ENCODE measurements at places on chromosomes 1 and 21. TPM values are rescaled to one million over a fixed set of nuclear protein-coding genes. Genes with fewer than 3 reads are reported as not detected.

GRCh38 chr1:160891474-160891873, 6.5 kb upstream of the ITLN1 start:
- H3K4me3 ChIP-seq, result no peak overlapping the region
- no peak overlapping the region for H3K27ac ChIP-seq
- DNase-seq, result no peak
- H3K4me1 ChIP-seq, result no peaks in the 10 kb centered on the region

- no peaks in the 10 kb centered on the region for H3K36me3 ChIP-seq
- H3K27me3 ChIP-seq, result no peaks in the 10 kb centered on the region
- H3K4me1 ChIP-seq, result no peaks in the 10 kb centered on the region
- no peak overlapping the region for H3K27ac ChIP-seq
- no peak overlapping the region for H3K4me3 ChIP-seq
- no peak for DNase-seq
Observed at GRCh38 chr1:242427519-242427918, 97.0 kb downstream of the PLD5 start.

- no peaks in the 10 kb centered on the region for H3K36me3 ChIP-seq
- no peak for DNase-seq
- H3K4me1 ChIP-seq, result no peaks in the 10 kb centered on the region
- H3K4me3 ChIP-seq, result no peak overlapping the region
Observed at GRCh38 chr1:82491301-82492048, 690.7 kb downstream of the ADGRL2 start.

- peaks cover 19% of the 10 kb centered on the region for H3K4me1 ChIP-seq
- H3K27ac ChIP-seq, result peak overlapping the region; percentile 84
- DNase-seq, result peak; percentile 76
- no peaks in the 10 kb centered on the region for H3K36me3 ChIP-seq
- H3K27me3 ChIP-seq, result no peaks in the 10 kb centered on the region
Observed at GRCh38 chr1:3312898-3313575, 141.4 kb upstream of the ARHGEF16 start.

DNA sequence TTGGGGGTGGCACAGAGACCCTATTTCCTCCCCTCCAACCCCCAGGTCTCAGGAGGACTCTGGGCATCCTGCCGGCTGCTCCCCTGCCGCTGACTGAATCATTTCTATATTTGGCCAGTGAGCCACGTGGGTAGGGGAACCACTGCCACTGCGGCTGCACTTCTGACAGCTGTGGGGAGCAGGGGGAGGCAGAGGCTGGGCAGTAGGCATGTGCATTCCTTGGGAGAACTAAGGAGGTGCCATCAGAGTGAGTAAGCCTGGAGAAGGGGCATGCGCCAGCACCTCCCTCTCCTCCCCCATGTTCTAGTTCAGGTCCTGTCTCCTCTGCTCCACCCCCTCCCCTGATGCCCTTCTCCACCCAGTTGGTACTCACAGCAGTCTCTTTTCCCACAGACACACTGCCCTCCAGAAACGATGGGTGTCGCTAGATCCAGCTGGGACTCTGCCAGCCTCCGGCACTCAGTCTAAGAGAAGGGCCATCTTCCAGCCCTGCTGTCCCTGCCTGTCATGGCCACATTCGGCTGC, 12.0 kb downstream of the PPFIA4 start:
- H3K4me3 ChIP-seq, result no peak overlapping the region
- H3K36me3 ChIP-seq, result peaks cover 1% of the 10 kb centered on the region
- no peak for DNase-seq
- H3K4me1 ChIP-seq, result peaks cover 8% of the 10 kb centered on the region

DNA sequence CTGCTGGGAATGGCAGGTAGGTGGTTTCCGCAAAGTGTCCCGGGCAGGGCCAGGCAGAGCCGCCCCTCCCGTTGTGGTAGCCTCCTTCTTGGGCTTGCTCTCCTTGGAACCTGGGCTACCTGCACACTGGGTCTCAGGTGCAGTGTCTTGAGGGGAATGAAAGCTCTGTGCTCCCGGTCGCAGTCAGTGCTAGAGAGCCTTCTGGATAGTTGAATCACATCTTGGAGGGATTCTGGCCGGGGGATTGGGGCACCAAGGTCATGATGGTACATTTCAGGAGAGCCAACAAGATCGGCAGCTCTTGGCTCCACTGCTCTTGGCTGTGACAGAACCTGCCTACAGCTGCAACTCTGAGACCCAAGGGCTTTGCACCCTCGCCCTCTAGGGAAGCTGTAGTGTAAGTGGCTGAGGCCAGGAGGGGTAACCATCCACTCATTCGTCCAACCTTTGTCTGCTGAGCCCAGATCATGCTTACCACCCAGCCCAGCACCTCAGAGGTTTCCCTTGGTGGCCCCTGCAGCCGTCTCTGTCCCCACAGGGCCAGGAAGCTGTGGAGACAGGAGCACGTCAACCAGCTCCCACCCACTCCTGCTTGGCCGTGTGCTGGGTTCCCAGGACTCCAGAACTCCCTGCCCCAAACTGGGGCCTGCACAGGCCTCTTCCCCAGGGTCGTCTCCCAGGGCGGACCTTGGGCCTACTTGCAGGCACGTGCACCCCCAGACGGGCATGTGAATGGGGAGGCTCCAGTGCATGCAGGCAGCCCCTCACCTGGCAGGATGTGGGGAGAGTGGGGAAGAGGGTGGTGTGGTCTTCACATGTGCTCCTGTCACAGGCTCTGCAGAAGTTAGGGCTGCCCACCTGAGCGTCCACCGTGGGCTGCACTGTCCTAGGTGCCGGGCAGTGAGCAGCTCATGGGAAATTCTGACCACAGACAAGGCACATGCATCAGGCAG, 40.0 kb downstream of the NTPCR start:
- no peak overlapping the region for H3K27ac ChIP-seq
- H3K4me1 ChIP-seq, result no peaks in the 10 kb centered on the region
- no peak for DNase-seq
- no peaks in the 10 kb centered on the region for H3K27me3 ChIP-seq

- no peak overlapping the region for H3K4me3 ChIP-seq
- H3K4me1 ChIP-seq, result peaks cover 16% of the 10 kb centered on the region
- DNase-seq, result no peak
- no peak overlapping the region for H3K27ac ChIP-seq
- H3K27me3 ChIP-seq, result no peaks in the 10 kb centered on the region
- no peaks in the 10 kb centered on the region for H3K36me3 ChIP-seq
Observed at GRCh38 chr1:211737115-211738035, 62.0 kb upstream of the NEK2 start.

GRCh38 chr1:1080122-1080757, 6.1 kb upstream of the RNF223 start:
- H3K27me3 ChIP-seq, result no peaks in the 10 kb centered on the region
- H3K36me3 ChIP-seq, result no peaks in the 10 kb centered on the region
- peak; percentile 72 for DNase-seq
- peak overlapping the region; percentile 59 for H3K27ac ChIP-seq
- 0 out of 2 replicates have a peak, but pooled peaks cover 3% of the 10 kb centered on the region for H3K4me1 ChIP-seq

- no peaks in the 10 kb centered on the region for H3K27me3 ChIP-seq
- H3K4me1 ChIP-seq, result peaks cover 21% of the 10 kb centered on the region
- H3K27ac ChIP-seq, result peak overlapping the region; percentile 40
- peaks cover 1% of the 10 kb centered on the region for H3K36me3 ChIP-seq
Observed at GRCh38 chr21:17550671-17551308, 37.9 kb downstream of the CXADR start.

DNA sequence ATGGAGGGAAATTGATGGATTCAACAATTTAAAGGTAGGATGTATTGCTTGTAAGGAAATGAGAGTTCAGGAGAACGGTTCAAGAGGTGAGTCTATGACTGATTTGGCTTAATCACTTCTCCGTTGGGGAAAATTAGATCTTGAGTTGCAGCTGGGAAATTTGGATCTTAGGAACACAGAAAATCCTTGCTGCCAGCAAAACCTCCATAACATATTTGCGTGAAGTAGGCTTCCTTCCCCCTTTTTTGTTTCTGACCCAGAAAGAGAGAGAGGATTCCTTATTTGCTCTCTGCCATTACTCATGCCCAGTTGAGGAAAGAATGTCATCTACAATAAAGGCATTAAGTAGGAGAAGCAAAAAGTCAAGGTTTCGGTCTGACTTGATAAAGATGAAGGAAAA, 73.5 kb upstream of the PDC start:
- no peak overlapping the region for H3K27ac ChIP-seq
- DNase-seq, result no peak
- H3K4me1 ChIP-seq, result no peaks in the 10 kb centered on the region
- H3K36me3 ChIP-seq, result no peaks in the 10 kb centered on the region
- H3K4me3 ChIP-seq, result no peak overlapping the region

GRCh38 chr1:221308534-221309511, 429.6 kb downstream of the HLX start:
- no peak overlapping the region for H3K4me3 ChIP-seq
- no peak overlapping the region for H3K27ac ChIP-seq
- no peaks in the 10 kb centered on the region for H3K4me1 ChIP-seq
- no peaks in the 10 kb centered on the region for H3K27me3 ChIP-seq
- no peaks in the 10 kb centered on the region for H3K36me3 ChIP-seq
- no peak for DNase-seq

DNA sequence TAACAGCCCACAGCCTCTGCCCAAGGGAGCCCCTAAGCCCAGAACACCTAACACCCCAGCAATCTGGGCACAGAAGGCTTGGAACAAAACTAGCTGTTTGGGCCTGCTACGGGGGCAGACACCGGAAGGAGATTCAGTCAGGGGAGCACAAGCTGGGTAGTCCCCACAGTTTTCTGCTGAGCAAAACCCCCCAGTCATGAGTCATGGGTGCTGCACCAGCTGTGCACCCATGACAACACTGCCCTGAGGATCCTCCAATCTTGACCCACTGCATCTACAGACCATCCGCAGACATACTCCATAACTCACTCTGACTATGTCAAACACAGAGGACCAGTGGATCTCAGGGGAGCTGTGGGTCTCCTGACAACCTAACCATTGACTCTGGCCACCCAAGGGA, 105.1 kb downstream of the LRIG2 start:
- H3K4me3 ChIP-seq, result no peak overlapping the region
- no peaks in the 10 kb centered on the region for H3K4me1 ChIP-seq
- H3K36me3 ChIP-seq, result no peaks in the 10 kb centered on the region
- H3K27me3 ChIP-seq, result no peaks in the 10 kb centered on the region
- DNase-seq, result no peak
- H3K27ac ChIP-seq, result no peak overlapping the region

DNA sequence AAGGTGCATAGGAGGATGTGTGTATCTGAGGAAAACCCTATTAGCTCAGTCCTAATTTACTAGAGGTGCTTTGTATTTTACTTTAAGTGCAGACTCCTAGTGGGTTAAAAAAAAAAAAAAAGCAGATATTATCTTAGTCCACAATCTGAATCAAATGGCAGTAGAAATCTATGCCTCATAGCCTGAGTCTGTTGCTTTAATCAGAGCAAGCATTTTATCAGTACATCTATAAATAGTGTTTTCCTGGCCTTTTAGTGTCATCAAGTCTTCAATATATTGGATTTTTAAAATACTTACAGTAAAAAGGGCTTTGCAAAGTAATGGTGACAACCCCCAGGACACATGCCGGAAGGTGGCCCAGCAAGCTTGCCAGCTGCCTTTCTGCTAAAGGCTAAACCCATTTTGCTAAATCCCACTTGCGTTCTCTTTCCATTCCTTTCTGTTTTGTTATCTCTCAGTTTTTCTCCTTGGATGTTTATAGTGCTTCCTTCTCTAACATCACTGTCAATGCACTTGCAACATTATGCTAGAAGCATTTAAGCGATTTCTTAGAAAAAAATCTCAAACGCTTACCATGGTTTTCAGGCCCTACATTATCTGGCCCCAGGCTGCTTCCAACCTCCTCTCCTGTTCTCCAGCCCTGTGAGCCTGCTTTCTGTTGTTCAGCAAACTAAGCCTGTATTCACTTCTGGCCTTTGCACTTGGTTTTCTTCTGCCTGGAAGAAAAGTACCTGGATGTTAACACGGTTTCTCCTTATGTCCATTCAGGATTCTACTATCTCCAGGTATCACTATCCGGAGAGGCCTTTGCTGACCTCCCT, 206.3 kb downstream of the PDE4B start:
- no peaks in the 10 kb centered on the region for H3K27me3 ChIP-seq
- no peak overlapping the region for H3K27ac ChIP-seq
- no peaks in the 10 kb centered on the region for H3K36me3 ChIP-seq

GRCh38 chr1:27018316-27018715, 5.7 kb upstream of the TENT5B start:
- no peak overlapping the region for H3K4me3 ChIP-seq
- H3K4me1 ChIP-seq, result no peaks in the 10 kb centered on the region
- no peaks in the 10 kb centered on the region for H3K36me3 ChIP-seq
- DNase-seq, result no peak
- no peak overlapping the region for H3K27ac ChIP-seq

TRABD2B gene
- total RNA-seq, result 0.36 TPM

CBR3 gene
- not detected for total RNA-seq

HAO2 gene
- 0.39 TPM for total RNA-seq

IFI16 gene
- total RNA-seq, result not detected

INSRR gene
- not detected for total RNA-seq

CFHR3 gene
- not detected for total RNA-seq

All from Caco-2 (cell line).